ENCODE measurements at places on chromosomes 12 and 14.
A peak's percentile ranks its signal among the peaks of the same experiment; 100 is the strongest.

DNA sequence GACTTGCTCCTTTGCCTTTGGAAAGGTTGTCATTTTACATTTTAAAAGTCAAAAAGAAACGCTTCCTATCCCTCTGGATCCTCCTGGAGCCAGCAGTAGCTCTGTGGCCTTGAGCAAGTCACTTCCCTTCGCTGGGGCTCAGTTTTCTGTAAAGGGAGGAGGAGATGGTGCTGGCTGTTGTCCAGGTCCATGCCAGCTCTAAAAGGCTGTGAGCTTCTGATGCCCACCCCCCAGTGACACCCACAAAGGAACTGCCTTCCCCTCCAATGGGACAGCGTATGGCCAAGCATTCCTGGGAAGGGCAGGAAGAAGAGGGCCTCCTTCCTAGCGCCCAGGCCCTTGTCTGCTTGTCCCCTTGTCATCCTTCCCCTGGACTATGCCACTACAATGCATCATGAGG lies 81.5 kb downstream of the NTF3 start:
- DNase-seq: no peak

GRCh38 chr14:105999361-106000028 lies 473.1 kb downstream of the TMEM121 start:
- no peak for DNase-seq

DNA sequence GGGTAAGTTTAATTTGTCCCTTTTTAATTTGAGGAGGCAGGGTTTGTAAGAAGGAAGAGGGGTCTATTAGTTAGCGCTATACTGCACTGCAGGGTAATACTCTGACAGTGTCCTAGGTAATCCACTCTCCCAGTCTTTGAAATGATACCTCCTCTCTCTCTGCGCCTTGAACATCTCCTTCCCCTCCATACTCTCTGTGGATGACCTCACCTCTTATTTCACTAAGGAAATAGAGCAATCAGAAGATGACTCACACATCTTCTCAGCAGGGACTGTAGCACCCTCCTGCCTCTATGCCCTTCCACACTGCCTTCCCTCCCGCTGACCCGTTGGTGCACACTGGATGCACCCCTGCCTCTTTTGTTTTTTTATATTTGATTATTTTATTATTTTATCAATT lies 94.2 kb downstream of the GRIP1 start:
- DNase-seq: no peak

GRCh38 chr12:42705863-42706262 lies 116.3 kb upstream of the PRICKLE1 start:
- peak; percentile 95 for DNase-seq

- DNase-seq: no peak
Observed at GRCh38 chr14:99924379-99924778, 131.2 kb downstream of the EML1 start.

DNA sequence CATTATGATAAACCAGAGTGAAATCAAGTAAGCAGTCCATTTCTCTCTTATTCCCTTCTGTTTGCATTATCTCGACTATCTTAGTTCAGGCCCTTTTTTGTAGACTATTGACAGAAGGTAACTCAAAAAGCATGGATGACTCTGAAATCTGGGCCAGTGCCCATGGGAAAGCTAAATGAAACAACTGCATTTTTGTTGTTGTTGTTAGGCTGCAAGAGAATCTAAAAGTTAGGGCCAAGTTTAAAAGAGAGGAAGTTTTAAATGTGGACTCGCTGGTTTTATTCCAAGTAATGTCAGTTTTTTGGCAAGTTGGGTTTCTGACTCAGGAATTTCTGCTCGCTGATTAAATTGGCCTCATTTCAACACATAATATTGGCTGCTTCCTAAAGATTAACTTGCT lies 201.1 kb downstream of the PIK3C2G start:
- DNase-seq: peak; percentile 83

DNA sequence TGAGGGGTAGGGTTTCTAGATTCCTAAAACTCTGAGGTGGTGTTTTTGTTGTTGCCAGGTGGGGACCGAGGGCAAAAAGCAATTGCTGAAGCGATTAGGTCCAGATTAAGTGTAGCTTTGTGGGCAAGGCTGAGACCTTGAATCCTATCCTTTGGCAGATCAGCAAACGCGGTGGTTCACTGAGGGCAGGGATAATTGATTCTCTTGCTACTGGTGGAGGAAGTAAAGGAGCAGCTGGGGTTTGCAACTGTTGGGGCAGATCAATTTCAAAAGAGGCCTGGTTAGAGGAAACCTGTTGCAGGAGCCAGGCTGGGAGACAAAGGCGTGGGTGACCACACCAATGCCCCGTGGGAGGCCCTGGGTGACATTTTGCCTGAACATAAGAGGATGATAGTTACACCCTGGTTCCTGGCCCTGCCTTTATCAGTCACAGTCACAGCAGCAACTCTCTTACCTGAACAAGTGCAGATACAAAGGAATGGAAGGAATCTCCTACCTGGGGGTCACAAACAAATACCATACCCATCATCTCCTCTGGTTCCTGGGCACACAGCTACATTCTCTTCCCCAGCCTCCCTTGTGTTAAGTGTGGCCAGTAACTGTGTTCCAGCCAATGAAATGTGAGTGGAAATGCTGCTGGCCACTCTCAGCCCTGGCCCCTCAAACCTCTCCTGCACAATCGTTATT lies 43.3 kb upstream of the RASSF3 start:
- DNase-seq: no peak

DNA sequence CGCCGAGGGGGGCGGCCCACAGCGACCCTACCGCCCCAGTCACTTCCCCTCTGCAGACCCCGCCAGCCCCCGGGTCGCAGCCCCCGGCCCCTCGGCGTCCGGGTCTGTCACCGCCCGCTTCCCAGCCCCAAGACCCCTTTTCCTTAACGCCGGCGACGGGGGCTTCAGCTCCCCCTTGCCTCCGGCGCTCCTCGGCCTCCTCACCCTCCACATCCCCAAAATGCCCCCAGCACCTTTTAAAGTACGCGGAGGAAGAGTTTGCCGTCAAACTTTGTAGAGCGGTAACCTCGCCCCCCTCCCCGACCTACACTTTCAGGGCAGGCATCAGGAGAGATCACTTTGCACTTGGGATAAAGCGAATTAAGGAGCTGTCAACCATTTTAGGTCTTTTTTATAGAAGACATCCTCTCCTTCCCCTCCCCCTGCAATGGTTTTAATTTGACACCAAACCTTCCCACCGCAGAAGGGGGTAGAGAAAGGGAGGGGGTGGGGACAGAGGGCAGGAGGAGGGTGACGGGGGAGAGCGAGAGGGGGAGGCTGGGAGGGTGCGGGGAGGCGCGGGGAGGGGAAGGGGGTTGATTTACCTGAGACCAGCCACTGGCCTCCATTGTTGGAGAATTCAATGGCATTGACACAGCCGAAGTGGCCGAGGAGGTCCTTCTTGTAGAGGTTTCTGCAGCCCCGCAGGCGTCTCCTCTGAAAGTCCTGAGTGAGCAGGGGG lies 578 bp downstream of the DCAF5 start:
- peak; percentile 43 for DNase-seq

- peak; percentile 62 for DNase-seq
Observed at GRCh38 chr14:51776102-51776894, 84.1 kb upstream of the GNG2 start.

GRCh38 chr12:4960030-4960429 lies 50.3 kb downstream of the KCNA1 start:
- no peak for DNase-seq

DNA sequence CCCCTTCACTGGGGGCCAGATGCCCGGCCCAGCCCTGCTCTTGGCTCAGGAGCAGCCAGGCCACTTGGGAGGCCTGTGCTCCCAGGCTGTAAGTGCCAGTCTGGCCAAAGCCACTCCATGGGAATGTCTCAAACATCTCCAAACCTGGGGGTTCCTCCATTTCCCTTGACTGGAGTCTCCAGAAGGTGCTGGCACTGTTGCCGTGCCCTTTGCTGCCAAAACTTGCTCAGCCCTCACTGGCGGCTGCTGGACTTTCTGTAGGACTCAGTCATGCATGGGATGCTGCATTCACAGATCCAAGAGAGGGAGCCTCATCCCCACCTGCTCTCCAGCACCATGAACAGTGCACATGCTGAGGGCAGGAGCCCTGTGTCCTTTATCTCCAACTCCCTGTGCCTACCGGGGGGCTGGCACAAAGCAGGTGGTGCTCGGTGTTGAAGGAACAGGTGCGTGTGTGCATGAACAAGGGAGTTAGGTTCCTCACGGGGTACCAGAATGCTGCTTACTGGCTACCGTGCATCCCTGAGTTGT lies 9.6 kb upstream of the OTUB2 start:
- no peak for DNase-seq

DNA sequence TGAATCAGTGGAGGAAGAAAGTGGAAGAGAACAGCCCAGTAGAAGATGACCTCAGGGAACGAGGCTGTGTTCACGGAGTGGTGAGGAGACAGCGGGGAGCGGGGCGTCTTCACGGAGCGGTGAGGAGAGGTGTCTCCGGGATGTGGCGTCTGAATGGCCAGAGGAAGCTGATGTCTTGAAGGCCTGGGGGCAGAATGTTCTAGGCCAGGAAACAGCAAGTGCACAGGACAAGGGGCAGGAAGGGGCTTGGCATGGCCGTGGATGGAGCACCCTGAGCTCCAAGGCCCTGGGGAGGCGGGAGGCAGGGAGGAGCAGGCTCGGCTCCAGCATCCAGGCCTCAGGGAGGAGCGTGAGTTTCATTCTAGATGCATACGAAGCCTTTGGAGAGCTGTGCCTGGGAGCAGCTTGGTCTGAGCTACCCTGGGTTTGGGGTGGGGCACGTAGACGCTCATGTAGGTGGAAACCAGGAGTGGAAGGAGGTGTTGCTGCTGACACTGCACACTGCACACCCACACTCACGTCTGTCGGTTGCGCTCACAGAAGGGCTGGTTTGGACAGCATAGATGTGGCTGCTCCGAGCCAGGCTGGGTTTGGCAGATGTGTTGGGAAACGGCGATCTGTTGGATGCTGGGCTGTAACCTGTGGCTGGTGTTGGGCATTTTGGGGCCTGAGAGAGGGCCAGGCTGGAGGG lies 131.6 kb downstream of the ADGRD1 start:
- no peak for DNase-seq

DNA sequence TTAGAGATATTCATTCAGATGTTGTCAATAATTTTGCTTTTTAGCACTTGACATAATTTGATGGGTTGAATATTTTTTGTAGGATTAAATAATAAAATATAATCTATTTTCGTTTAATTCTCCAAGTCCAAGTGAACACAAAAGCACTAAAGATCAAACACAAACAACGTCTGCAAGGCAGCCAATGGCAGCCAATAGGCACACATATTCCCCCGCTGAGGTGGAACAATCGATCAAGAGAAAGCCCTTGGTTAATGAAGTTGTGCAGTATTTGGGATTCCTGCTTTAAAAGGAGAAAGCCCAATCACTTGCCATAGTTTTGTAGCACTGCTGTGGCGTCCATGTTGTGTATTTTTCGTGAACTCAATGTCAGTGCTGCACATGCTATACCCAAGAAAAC lies 1.5 kb downstream of the DHRS7 start:
- DNase-seq: no peak

DNA sequence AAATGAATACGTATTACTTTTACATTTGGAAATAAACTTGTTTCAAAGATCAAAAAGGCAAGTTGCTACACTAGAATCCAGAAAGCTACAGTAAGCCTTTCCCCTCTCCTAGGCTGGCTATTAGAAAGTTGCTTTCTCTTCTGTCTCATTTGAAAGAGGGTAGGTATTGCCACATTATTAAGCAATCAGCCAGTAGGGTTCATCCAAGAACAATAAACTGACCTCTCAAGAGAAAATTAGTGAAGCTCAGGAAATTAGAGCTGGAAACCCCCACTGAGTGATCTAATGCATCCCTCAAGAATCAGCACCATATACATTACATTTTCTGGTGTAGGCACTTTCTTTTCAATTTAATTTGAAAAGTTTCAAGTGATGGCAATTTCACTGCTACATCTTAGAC lies 4.5 kb upstream of the TMEM233 start:
- DNase-seq: peak; percentile 33

GRCh38 chr12:46843811-46844210 lies 18.0 kb upstream of the SLC38A4 start:
- peak; percentile 70 for DNase-seq

DNA sequence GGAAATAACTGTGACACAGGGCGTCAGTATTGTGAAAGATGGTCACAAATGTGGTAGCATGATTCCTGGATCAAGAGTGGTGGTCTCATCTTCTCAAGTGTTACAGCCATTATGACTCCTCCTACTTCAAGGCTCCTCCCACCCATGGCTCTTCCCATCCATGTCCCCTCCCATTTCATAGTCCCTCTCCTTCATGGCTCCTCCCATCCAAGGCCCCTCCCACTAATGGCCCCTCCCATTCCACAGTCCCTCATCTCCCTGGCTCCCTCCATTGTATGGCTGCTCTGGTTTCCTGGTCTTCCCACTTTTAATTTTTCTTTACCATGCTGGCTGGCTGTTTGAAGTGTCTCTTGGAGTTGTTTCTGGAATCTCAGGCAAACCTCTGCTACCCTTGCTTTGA lies 1375.2 kb upstream of the TMEM132C start:
- no peak for DNase-seq

DNA sequence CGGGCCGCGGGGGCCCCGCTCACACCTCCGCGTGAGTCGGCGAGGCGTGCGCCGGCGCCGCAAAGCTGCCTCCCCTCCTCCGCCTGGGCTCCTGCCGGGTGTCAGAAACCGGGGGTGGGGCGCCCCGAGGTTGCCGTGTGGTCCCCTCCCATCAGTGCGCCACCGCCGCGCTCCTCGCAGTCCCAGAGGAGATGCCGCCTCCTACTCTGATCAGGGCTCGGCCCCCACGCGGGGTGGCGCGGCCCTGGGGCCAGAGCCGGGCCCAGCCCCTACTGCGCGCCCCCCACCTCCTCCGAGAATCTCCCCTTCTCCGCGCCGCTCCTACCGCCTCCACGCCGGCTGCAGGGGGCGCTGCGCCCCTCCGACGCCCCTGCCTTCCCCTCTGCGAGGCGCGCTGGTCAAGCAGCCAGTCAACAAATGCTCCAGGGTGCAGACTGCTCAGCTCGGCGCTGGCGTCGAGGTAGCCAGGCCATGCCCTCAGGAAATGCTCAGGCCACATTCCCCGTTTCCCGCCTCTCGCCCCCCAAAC lies 467 bp upstream of the JAG2 start:
- DNase-seq: no peak

DNA sequence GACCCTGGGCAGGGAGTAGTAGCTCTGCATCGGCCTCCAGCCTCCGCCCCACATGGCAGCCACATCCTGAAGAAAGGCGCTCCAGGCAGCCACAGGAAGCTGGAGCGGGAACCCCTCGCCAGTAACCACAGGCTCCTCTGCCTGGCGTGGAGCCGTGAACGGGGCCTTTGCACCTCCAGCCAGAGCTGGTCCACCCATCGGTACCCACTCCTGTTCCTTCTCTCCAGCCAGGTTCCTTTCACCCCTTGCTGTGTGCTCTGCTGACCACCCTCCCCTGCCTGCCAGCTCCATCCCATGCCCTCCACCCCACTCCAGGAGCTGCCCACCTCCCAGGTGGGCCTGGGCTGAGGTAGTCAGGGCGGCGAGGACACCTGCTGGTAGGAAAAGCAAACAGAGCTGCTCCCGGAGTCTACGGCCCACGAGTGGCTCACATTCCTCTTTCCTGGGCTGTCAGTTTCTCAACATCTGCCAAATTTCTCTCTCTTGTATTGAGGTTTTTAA lies 2.7 kb downstream of the TGFB3 start:
- peak; percentile 29 for DNase-seq

GRCh38 chr14:57412341-57412740 lies 22.0 kb downstream of the NAA30 start:
- DNase-seq: no peak
